ENCODE measurements at places on chromosomes 4 and X. TPM values are rescaled to one million over a fixed set of nuclear protein-coding genes. Genes with fewer than 3 reads are reported as not detected.
A peak's percentile ranks its signal among the peaks of the same experiment; 100 is the strongest.

Gene PPP4R3C
- total RNA-seq = not detected

Gene SPIN3
- total RNA-seq = 11.6 TPM

Gene NMU
- total RNA-seq = not detected

Gene ENOPH1
- total RNA-seq = 32.0 TPM

Gene LNX1
- 4.4 TPM for total RNA-seq

Gene UNC5C
- 5.7 TPM for total RNA-seq

Gene MTMR8
- total RNA-seq = 0.89 TPM

Gene FAM133A
- 0.18 TPM for total RNA-seq

Gene UGT8
- 7.7 TPM for total RNA-seq

Gene NPY5R
- total RNA-seq = not detected

DNA sequence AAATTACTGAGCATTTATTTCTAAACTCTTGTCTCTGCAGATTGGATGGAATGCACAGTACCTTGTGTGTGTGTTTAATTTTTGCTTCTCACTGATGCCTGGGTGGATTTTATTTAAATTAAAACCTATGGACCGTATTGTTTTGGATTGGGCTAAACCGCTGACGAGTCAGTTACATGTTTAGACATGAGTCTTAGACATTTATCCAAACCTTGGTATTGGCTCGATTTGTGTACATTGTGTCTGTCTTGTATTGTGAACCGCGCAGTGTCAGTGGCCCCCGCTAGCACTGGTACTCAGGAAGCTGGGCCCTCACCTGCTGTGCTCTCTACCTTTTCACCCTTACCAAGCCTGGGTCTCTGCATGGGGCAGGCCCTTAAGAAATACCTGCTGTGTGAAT is 40.8 kb upstream of the TADA2B start:
- no peak for DNase-seq
- peaks cover 5% of the 10 kb centered on the region for H3K4me1 ChIP-seq
- no peak overlapping the region for H3K4me3 ChIP-seq
- H3K36me3 ChIP-seq = peaks cover 20% of the 10 kb centered on the region

DNA sequence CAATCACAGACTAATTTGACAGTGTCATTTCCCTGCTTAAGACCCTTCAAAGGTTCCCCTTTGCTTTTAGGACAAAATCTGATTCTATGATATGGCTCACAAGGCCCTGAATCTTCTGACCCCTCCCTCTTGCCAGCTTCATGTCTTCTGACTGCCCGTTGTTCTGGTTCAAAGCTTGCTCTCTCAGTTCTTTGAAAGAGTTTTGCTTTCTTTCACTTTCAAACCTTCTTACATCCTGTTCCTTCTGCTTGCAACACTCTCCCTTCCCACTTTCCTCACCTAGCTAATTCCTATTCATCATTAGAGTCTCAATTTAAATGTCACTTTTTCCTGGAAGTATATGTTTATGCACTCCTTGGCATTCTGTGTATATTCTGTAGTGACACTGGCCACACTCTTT is 299.2 kb downstream of the IDS start:
- H3K36me3 ChIP-seq = no peaks in the 10 kb centered on the region
- no peaks in the 10 kb centered on the region for H3K4me1 ChIP-seq
- no peaks in the 10 kb centered on the region for H3K27me3 ChIP-seq
- no peak overlapping the region for H3K27ac ChIP-seq
- no peak for DNase-seq
- no peak overlapping the region for H3K4me3 ChIP-seq

- H3K36me3 ChIP-seq = peaks cover 57% of the 10 kb centered on the region
- peak overlapping the region; percentile 19 for H3K27ac ChIP-seq
- DNase-seq = no peak
- no peak overlapping the region for H3K4me3 ChIP-seq
- H3K27me3 ChIP-seq = no peaks in the 10 kb centered on the region
- peaks cover 52% of the 10 kb centered on the region for H3K4me1 ChIP-seq
Observed at GRCh38 chrX:45749375-45749774, 548.7 kb upstream of the DIPK2B start.

DNA sequence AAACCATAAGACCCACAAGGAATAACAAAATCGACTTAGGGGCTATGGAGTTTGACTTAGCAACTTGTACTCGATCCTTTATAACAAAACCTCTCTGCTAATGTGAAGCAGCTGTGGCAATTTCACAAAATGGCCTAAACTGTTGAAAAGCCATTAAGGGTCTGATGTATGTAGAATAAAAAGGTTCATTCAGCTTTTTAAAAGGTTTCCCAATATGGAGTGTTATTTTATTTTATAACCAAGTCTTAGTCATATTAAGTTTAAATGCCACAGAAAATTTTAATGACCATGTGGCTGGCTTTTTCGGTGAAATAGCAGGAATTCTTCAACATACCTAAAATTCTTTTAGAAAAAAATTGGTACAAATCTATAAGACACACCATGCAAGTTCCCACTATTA is 291.8 kb upstream of the HAND2 start:
- H3K36me3 ChIP-seq = no peaks in the 10 kb centered on the region
- no peaks in the 10 kb centered on the region for H3K27me3 ChIP-seq
- H3K4me1 ChIP-seq = no peaks in the 10 kb centered on the region
- no peak for DNase-seq
- no peak overlapping the region for H3K27ac ChIP-seq

GRCh38 chr4:25146076-25146475 is 14.2 kb downstream of the SEPSECS start:
- H3K36me3 ChIP-seq = no peaks in the 10 kb centered on the region
- no peak for DNase-seq
- no peak overlapping the region for H3K27ac ChIP-seq
- no peaks in the 10 kb centered on the region for H3K27me3 ChIP-seq
- H3K4me3 ChIP-seq = no peak overlapping the region
- no peaks in the 10 kb centered on the region for H3K4me1 ChIP-seq

- peaks cover 13% of the 10 kb centered on the region for H3K4me1 ChIP-seq
- H3K27me3 ChIP-seq = no peaks in the 10 kb centered on the region
- DNase-seq = no peak
- H3K27ac ChIP-seq = no peak overlapping the region
Observed at GRCh38 chr4:41510179-41510578, 27.8 kb upstream of the LIMCH1 start.

- no peaks in the 10 kb centered on the region for H3K4me1 ChIP-seq
- no peak overlapping the region for H3K27ac ChIP-seq
- H3K27me3 ChIP-seq = no peaks in the 10 kb centered on the region
Observed at GRCh38 chr4:72558655-72559054, 10.4 kb downstream of the ADAMTS3 start.

- no peaks in the 10 kb centered on the region for H3K36me3 ChIP-seq
- no peak for DNase-seq
- no peaks in the 10 kb centered on the region for H3K27me3 ChIP-seq
- no peaks in the 10 kb centered on the region for H3K4me1 ChIP-seq
- H3K27ac ChIP-seq = no peak overlapping the region
Observed at GRCh38 chr4:3823496-3824341, 57.5 kb downstream of the ADRA2C start.

DNA sequence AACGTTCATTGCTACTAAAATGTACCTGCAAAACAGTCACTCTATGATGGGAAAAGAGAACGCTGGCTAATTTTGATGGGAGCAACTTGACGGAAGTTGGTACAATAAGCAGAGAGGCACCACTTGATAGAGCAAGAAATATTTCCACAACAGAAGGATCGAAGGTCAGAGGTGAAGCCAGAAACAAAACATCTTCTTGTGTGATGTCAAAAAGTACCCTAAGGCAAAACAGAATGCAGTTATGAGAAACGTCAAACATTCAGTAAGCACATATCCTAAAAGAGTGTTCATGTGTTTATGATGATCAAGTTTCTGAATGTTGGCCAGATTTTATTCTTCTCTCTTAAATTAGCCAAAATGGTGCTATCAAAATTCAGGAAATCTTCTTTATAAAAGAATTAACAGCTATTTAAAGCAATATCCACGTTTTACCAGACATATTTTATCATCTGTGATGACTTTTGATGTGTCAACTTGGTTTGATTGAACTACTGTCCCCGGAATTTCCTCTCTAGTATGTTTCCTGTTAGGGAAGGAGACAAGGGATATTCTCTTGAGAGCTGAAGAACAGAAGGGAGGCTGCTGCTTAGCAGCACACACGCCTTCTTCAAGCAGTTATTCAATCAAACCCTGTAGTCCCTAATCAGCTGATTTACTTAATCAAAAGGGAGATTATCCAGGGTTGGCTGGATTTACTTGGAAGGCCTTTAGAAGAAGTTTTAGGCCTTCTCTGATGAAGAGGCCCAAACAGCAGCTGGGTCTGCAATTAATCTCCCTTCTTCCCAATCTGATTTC is 15.7 kb downstream of the AASDH start:
- no peak overlapping the region for H3K27ac ChIP-seq
- no peaks in the 10 kb centered on the region for H3K36me3 ChIP-seq
- H3K27me3 ChIP-seq = no peaks in the 10 kb centered on the region

GRCh38 chr4:174211622-174212044 is 71.8 kb downstream of the FBXO8 start:
- peaks cover 6% of the 10 kb centered on the region for H3K4me1 ChIP-seq
- H3K27ac ChIP-seq = no peak overlapping the region
- DNase-seq = no peak
- peak overlapping the region; percentile 17 for H3K4me3 ChIP-seq
- H3K27me3 ChIP-seq = peaks cover 72% of the 10 kb centered on the region

GRCh38 chr4:145132511-145133098 is 34.5 kb downstream of the ABCE1 start:
- no peak overlapping the region for H3K4me3 ChIP-seq
- peak; percentile 19 for DNase-seq
- peaks cover 18% of the 10 kb centered on the region for H3K4me1 ChIP-seq
- no peaks in the 10 kb centered on the region for H3K27me3 ChIP-seq
- H3K36me3 ChIP-seq = peaks cover 12% of the 10 kb centered on the region

GRCh38 chrX:21940356-21940829 is at the start of gene SMS:
Gene SMS (plus strand): TSS chrX:21940709. CDS start chrX:21940825, 116 bp downstream.
- no peaks in the 10 kb centered on the region for H3K27me3 ChIP-seq
- DNase-seq = peak; percentile 58
- H3K27ac ChIP-seq = peak within 1 kb of the TSS; percentile 68

- no peak overlapping the region for H3K27ac ChIP-seq
- H3K4me3 ChIP-seq = no peak overlapping the region
- no peaks in the 10 kb centered on the region for H3K27me3 ChIP-seq
- no peaks in the 10 kb centered on the region for H3K4me1 ChIP-seq
- H3K36me3 ChIP-seq = no peaks in the 10 kb centered on the region
Observed at GRCh38 chr4:184613405-184613804, 35.8 kb downstream of the CASP3 start.

- H3K4me1 ChIP-seq = no peaks in the 10 kb centered on the region
- H3K27ac ChIP-seq = peak overlapping the region; percentile 98
- H3K4me3 ChIP-seq = peak overlapping the region; percentile 86
Observed at GRCh38 chrX:74291577-74291963, 12.4 kb upstream of the ZCCHC13 start.

- peak overlapping the region; percentile 26 for H3K27ac ChIP-seq
- H3K27me3 ChIP-seq = no peaks in the 10 kb centered on the region
- peak; percentile 81 for DNase-seq
- H3K4me3 ChIP-seq = no peak overlapping the region
- H3K36me3 ChIP-seq = no peaks in the 10 kb centered on the region
- H3K4me1 ChIP-seq = peaks cover 9% of the 10 kb centered on the region
Observed at GRCh38 chrX:24760363-24761000, 66.8 kb downstream of the POLA1 start.

DNA sequence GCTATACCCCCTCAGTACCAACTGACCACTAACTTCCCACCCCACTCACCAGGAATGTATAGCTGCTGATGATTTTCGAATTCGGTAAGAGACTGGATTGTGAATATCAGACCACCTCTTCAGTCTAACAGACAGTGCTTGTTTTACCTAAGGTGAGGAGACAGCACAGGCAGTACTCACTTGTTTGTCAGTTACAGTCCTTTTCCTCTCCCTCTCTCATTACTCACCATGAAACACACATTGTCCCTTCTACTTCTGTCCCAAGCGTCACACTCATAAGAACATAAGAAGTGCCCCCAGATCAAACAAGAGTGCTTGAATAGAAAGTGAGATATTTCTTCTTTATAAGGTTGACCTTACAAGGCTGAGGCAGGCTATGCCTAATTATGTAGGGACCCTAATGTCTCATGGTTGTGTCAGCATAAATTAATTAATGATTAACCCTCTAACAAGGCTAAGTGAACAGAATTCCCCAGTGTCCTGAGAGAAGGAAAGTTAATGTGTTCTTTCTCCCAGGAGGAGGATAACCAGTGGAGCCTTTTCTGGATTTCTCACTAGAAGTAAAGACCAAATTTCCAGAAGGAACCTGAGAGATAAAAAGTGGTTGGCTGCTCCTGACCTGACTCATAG is 32.2 kb downstream of the ZCCHC12 start:
- no peaks in the 10 kb centered on the region for H3K4me1 ChIP-seq
- DNase-seq = no peak
- H3K36me3 ChIP-seq = no peaks in the 10 kb centered on the region
- no peak overlapping the region for H3K27ac ChIP-seq
- no peaks in the 10 kb centered on the region for H3K27me3 ChIP-seq

DNA sequence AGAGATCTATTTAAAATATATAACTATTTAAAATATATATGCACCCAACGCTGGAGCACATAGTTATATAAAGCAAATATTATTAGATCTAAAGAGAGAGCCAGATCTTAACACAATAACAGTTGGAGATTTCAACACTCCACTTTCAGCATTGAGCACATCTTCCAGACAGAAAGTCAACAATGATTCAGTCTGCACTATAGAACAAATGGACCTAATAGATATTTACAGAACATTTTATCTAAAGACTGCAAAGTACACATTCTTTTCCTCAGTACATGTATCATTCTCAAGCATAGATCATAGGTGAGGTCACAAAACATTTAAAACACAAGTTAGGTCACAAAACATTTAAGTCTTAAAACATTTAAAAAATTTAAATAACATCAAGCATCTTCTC is 36.4 kb downstream of the NLRP2B start:
- H3K27me3 ChIP-seq = no peaks in the 10 kb centered on the region
- no peaks in the 10 kb centered on the region for H3K36me3 ChIP-seq
- DNase-seq = no peak

DNA sequence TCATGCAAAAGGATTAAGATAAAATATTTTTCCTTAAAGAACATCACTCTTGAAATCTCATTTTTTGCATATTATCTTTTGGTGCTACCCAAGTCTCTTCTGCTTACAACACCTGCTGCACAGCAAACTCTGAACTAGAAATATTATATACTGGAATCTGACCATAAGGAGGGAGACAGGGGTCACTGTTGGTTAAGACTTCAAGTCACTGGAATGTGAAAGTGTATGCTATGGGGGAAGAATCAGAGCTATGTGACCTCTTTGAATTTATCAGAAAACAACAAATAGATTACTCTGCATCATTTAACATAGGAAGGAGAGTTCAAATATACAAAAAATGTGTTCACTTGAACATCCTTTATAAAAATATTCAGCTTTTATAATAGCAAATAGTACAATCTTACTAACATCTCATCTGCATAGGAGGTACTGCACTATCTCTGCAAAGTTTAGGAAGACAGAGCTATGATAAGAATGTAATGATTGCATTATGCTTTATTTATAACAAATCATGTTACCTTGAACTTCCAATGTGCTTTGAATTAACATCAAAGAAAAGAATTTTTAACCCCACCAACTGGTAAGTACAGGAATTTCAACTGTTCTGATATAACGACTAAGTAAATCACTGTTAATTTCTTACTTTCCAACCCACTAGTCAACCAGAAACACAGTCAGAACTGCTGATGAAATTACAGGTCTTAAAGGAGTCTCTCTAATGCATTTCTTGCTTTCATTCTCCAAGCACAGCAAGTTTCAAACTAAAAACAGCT is 69.8 kb downstream of the ZNF827 start:
- H3K27ac ChIP-seq = no peak overlapping the region
- no peaks in the 10 kb centered on the region for H3K4me1 ChIP-seq
- DNase-seq = no peak
- no peaks in the 10 kb centered on the region for H3K27me3 ChIP-seq
- no peak overlapping the region for H3K4me3 ChIP-seq
- H3K36me3 ChIP-seq = no peaks in the 10 kb centered on the region

- no peaks in the 10 kb centered on the region for H3K27me3 ChIP-seq
- H3K27ac ChIP-seq = no peak overlapping the region
- peak; percentile 44 for DNase-seq
- H3K4me3 ChIP-seq = no peak overlapping the region
Observed at GRCh38 chrX:123121241-123121640, 62.8 kb upstream of the GRIA3 start.
